ENCODE measurements at places on chromosomes 16 and 17.

DNA sequence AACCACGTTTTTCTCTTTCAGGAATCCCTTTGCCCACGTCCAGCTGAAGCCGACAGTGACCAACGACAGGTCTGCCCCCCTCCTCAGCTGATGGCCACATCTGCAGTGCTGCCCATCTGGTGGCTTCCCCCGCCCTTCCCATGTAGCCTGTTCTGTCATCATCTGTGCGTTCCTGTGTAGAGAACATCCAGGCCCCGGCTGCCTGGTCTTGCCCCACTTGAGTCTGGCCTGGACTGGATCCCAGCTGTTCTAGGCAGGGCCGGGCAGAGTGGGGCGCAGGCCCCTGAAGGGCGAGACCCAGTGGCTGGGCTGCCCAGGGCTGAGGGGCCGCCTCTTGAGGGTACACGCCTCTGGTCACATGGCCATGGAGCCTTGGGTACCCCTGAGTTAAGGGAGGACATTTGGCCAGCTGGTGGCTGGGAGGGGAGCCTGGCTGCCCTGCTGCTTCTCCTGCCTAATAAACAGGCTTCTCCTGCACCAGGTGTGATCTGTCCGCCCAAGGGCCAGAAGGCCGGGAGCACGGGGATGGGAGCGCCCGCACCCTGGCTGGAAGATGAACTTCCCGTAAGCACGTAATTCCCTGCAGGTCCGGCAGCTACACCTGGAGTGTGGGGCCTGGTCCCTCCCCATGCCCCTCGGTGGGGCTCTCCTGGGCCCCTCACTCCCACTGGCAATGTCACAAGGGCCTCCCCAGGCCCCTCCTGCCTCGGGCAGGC is 49.4 kb upstream of the PVALEF start:
- no peak for DNase-seq

- no peak for DNase-seq
Measured at GRCh38 chr17:51481370-51481769, 221.0 kb downstream of the UTP18 start.

- DNase-seq: no peak
Measured at GRCh38 chr17:1555651-1556471, 6.7 kb downstream of the PITPNA start.

- no peak for DNase-seq
Measured at GRCh38 chr16:88798772-88799455, 4.7 kb upstream of the CDT1 start.

GRCh38 chr17:63932721-63933120 is 590 bp upstream of the CD79B start:
- no peak for DNase-seq

DNA sequence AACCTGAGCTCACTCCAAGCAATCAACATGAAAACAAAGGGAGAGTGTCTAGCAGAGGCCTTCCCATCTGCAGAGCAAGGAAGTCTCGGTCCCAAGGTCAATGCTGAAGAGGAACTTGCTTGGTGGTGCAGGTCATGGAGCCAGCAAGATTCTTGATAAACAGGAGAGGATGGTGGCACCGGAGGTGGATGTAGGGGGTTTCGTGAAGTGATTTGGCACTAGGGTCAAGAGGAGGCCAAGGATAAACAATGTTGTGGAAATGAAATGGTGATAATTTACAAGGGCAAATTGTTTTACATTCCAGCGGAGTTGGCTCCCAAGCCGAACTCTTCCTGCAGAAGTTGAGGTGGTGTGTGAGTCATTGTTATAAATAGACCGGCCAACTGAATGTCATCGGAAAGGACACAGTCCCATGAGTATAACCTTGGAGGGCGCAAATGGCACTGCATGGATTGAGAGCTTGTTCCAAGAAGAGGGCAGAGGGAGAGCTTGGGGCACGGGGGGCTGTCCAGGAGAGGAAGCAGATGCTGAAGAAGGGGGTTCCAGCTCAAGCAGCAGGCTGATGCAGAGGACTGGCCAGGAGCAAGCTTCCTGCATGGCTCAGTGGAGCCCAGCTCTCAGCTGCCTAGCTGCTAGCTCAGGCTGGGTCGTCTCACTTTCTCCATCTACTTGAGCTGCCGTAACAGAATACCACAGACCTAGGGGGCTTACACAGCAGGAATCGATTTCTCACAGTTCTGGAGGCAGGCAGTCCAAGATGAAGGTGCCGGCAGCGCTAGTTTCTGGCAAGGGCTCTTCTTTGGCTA is 136.6 kb downstream of the COPRS start:
- DNase-seq: no peak

DNA sequence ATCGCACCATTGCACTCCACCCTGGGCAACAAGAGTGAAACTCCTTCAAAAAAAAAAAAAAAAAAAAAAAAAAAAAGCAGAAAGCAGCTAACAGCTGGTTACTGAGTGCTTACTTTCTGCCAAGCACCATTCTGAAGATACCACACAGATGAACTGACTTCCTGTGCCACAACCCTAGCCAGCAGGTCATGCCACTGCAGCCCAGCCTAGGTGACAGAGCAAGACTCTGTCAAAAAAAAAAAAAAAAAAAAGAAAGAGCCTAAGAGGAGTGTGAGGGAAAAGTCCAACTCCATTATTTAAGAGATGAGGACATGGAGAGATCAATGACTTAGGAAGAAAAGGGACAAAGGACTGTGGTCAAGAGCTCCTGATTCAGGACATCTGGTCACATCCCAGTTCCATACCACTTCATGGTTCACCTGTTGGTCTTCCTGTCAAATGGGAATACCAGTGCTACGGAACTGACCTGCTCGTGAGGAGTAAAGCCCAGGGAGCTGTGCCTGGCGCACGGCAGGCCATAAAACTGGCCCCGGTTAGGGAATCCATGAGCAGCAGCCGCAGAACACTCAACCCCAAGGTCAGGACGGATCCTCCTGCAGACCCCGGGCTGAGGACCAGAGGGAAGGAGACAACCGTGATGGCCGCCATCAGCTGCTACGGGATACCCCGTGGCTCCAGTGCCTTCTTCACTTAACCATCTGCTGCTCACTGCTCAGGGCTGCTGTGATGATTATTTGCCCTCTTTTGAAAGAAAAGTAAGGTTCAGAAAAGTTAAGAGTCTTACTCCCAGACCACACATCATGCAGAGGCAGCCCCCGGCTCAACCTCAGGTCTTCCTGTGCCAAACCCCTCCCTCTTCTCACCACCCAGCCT is 950 bp downstream of the KLHDC4 start:
- no peak for DNase-seq

GRCh38 chr16:81925016-81925415 is 86.3 kb downstream of the SDR42E1 start:
- DNase-seq: no peak

- DNase-seq: no peak
Measured at GRCh38 chr16:65667011-65667578, 545.2 kb upstream of the CDH11 start.

DNA sequence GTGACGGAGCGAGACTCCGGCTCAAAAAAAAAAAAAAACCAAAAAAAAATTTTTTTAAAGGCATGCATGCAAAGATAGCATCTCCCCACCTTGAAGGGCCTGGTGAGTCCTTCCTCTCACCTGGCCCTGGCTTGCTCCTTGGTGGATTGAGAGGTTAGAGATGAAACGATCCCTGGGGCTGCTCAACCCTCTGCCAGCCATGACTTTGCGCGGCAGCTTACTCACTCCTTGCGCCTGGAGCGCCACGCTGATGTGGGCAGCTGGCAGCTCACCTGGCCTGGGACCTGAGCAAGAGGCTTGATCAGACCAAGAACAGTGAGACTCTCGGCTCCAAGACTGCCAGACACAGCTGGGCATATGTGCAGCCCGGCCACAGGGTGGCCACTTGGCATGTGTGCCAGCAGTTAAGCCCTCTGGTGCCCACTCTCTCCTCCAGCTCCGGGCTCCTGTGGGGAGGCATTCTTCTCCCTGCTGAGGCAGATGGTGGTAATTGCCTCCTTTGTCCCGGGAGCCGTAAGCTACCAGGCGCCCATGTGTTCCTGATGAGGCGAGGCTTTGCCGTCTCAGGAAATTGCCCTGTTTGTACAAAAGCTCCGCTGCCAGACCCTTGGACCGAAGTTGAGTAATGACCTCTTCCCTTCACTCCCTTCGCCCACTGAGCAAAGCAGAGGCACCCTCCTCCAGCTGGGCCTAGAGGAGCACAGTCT is 5.1 kb upstream of the EVPL start:
- DNase-seq: no peak
